ENCODE measurements at places on chromosomes 3 and 15. TPM values are rescaled to one million over a fixed set of nuclear protein-coding genes. Genes with fewer than 3 reads are reported as not detected.

The AHSG gene
- not detected for total RNA-seq

The NRG4 gene
- not detected for total RNA-seq

The CD276 gene
- 35.6 TPM for total RNA-seq

The INSYN1 gene
- 165 TPM for total RNA-seq

The EPHA6 gene
- 0.62 TPM for total RNA-seq

The GNAT1 gene
- total RNA-seq = not detected

The CISH gene
- 13.2 TPM for total RNA-seq

The LRRC2 gene
- 110 TPM for total RNA-seq

The TMEM207 gene
- not detected for total RNA-seq

The DNAH12 gene
- total RNA-seq = not detected
